Spinal cord (tissue), 10 donors: ENCODE measurements at places on chromosomes 7 and 10. TPM values are rescaled to one million over a fixed set of nuclear protein-coding genes. Genes with fewer than 3 reads are reported as not detected.

The PNLIP gene
- 0.42 TPM for polyA plus RNA-seq

The HGF gene
- 1.4 TPM for polyA plus RNA-seq

DNA sequence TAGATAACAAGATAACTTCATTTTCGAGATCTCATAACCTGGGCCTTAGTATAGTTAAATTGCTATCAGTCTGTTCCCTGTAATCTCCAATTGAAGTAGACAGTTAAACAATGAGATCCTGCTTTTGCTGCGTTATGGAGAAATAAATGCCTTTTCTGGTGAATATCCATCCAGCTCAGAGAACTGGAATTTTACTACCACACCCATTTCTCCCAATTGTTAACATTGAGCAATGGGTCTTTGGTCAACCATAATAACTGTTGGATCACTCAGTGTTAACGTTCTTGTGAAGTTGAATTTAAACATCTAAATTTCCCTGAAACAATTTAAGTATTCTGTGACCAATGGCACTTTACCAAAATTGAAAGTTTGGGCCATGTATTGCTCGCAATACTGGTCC is 3.0 kb downstream of the CALU start:
- no peaks in the 10 kb centered on the region for H3K27me3 ChIP-seq
- H3K4me3 ChIP-seq, result no peak overlapping the region
- no peak overlapping the region for H3K27ac ChIP-seq
- DNase-seq, result no peak

GRCh38 chr10:112412696-112413095 is 34.0 kb downstream of the ZDHHC6 start:
- no peak overlapping the region for H3K27ac ChIP-seq
- no peak for DNase-seq
- no peak overlapping the region for H3K4me3 ChIP-seq

DNA sequence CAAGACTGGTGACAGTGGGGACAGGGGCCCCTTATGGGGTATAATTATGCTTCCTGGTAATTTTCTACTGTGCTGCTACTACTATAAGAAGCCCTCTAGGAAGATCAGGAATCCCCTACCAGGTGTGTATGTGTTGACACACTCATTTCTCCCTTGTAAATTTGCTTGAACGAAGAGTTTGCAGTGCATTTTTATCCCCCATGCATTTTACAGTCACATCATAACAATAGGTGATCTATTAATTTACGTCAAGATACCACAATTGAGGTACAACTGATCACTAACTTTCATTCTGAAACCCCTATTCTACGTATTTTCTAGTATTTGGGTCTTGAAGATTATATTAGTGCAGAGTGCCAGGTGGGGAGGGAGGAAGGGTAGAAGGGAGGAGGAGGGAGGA is 252.2 kb downstream of the NSUN6 start:
- no peaks in the 10 kb centered on the region for H3K27me3 ChIP-seq
- DNase-seq, result no peak
- H3K36me3 ChIP-seq, result no peaks in the 10 kb centered on the region
- H3K4me3 ChIP-seq, result no peak overlapping the region
- H3K4me1 ChIP-seq, result peaks cover 7% of the 10 kb centered on the region

DNA sequence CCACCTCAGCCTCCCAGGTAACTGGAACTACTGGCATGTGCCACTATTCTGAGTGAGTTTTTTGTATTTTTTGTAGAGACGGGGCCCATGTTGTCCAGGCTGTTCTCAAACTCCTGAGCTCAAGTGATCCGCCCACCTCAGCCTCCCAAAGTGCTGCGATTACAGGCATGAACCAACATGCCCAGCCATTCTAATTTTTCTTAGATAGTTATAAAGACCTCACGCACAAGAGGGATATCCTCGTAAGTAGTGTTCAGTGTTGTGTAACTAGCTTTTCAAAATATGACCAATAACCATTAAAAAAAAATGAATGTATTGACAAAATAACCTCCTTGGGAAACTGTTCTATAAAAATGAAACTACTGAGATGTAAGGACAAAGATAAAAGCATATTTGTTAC is 90.5 kb upstream of the FERD3L start:
- H3K36me3 ChIP-seq, result no peaks in the 10 kb centered on the region
- H3K4me3 ChIP-seq, result no peak overlapping the region
- no peaks in the 10 kb centered on the region for H3K27me3 ChIP-seq
- no peaks in the 10 kb centered on the region for H3K4me1 ChIP-seq
- DNase-seq, result no peak
